ENCODE measurements at places on chromosomes 6 and 20. TPM values are rescaled to one million over a fixed set of nuclear protein-coding genes. Genes with fewer than 3 reads are reported as not detected.

DNA sequence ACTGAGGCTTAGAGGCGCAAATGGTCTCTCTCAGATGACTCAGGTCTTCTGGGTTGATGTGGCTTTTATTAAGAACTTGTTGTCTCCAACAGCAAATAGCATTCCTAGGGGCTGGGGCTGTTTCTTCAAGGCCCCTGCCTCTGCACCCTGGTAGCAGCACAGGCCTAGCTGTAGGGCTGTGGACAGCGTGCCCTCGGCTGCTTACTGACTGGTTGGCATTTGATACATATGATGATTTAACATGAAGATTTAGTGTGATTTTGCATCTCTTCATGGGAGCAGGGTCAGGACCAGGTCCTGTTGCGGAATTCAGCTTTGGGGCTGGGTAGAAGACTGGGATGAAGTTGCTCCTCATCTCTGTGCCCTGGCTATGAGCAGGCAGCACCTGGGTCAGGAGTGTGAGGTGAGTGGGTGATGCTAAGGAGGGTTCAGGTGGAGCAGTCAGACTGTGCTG lies 24.3 kb upstream of the IER3 start:
- no peak for DNase-seq

DNA sequence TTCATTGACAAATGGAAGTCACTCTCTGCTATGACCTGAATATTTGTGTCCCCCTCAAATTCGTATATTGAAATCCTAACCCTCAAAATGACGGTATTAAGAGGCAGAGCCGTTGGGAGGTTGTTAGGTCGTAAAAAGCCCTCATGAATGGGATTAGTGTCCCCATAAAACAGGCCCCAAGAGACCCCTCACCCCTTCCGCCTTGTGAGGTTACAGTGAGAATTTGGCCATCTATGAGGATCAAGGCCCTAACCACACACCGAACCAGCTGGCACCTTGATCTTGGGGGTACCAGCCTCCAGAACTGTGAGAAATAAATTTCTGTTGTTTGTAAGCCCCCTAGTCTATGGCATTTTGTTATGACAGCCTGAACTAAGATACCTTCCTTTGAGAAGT lies 52.5 kb upstream of the SLC22A16 start:
- no peak for DNase-seq

GRCh38 chr6:13304580-13305260 lies 23.6 kb downstream of the TBC1D7 start:
- no peak for DNase-seq

- DNase-seq: peak; percentile 35
Measured at GRCh38 chr20:9066191-9066590, 2.7 kb upstream of the PLCB4 start.

Gene OPRL1
- polyA plus RNA-seq: 1.2 TPM

Gene RIPPLY2
- not detected for polyA plus RNA-seq
